Peyer's patch (tissue), 4 donors: ENCODE measurements at places on chromosomes 4 and X.

DNA sequence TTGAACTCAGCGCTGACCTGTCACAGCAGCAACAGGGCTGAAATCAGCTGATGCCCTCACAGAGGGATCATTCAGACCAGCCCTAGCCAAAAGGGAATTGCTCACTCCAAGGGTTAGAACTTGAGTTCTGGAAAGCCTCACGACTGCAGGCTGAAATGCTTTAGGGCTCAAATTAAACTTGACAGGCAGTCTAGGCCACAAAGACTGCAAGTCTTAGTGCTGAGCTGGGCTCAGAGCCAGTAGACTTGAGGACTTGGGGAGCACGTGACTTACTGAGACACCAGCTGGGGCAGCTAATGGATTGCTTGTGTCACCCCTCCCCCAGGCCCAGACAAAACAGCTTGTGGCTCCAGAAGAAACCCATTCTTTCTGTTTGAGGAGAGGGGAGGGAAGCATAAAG lies 119.0 kb upstream of the SLC6A14 start:
- DNase-seq: no peak

- no peak for DNase-seq
Observed at GRCh38 chr4:51868449-51868847, 25.5 kb downstream of the DCUN1D4 start.

DNA sequence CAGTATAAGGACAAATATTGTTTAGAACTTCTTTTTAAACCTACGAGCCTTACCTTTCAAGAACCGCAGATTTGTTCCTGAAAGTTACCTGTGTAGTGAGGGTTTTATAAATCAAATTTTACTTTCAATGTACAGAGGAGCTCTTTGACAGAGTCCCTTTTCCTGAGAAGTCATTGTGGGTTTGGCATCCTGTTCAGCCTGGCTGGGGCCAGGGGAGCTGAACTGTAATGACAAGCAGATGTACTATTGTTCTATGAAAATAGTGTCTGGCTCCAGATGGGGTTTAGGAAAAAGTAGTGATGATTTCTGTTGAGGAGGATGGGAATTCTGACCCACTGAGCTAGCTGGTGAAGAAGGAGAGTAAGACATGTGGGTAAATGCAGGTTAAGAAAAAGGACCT lies 196.2 kb upstream of the PGRMC2 start:
- no peak for DNase-seq

DNA sequence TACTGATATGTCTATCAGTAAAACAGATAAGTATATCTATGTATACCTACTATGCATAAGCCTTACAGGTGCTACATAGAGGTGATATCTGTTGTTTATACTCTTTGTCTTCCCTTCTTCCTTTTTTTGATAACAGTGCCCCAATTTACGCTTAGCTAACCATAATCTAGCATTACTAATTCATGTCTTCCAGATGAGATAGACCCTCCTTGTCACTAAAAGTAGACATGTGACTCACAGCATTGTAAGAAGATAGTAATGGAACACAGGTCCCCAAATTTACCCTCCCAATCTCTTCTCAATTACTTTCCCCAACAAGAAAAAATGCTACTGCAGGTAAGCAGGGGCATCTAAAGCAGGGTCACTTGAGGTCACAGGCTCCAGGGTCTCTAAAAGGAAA lies 7.9 kb upstream of the NFKB1 start:
- no peak for DNase-seq

GRCh38 chr4:113437129-113437528 lies 324.4 kb downstream of the CAMK2D start:
- no peak for DNase-seq

DNA sequence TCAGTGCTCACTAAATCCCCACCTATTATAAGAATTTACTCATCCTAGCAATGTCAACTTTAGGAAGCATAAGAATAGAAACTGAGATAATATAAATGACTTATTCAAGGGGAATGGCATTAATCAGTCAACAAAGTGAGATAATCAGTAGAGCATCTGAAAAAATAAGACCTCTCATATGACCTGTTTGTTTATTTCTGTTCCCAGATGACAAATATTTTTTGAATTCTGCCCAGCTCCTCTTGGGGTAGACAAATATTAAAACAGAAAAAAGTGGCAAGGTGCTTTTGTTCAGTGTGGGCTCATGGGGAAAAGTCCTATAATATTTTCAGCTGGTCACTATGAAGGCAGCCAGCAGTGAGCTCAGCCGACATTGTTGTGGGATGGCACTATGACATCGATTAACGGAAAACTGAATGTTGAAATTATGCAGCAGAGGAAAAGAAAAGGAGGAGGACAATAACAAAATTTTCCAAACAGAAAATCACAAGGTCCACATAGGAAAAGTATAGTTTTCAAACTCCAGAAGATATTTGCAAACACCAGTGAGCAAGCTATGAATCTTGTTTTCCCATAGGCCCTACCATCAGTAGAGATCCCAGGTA lies 109.6 kb downstream of the ANXA3 start:
- DNase-seq: no peak

GRCh38 chr4:6992728-6993677 lies 50.2 kb upstream of the TADA2B start:
- DNase-seq: peak; percentile 16

DNA sequence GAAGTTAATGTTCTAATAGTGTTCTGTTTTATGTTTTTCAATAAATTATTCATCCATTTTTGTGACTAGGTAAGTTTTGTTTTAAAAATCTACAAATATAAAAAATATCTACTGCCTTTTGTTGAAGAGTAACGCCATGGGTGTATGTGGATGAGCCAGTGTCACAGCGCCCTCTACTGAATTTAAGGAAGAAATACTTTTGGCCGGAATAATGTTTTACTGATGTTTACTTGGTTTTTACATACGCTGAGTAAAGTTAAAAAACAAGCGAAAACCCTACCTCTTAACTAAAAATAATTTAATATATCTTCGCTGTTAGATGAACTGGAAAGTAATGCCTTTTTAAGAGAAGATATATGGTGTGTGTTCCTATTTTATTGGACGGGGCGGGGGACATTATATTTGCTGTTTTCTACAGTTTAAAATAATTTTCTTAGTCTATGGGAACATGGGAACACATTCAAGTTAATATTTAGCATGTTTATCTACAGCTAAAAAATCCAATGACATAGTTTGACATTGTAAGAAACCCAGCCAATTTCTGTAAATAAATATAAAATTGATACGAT lies 86.1 kb downstream of the CPE start:
- no peak for DNase-seq

DNA sequence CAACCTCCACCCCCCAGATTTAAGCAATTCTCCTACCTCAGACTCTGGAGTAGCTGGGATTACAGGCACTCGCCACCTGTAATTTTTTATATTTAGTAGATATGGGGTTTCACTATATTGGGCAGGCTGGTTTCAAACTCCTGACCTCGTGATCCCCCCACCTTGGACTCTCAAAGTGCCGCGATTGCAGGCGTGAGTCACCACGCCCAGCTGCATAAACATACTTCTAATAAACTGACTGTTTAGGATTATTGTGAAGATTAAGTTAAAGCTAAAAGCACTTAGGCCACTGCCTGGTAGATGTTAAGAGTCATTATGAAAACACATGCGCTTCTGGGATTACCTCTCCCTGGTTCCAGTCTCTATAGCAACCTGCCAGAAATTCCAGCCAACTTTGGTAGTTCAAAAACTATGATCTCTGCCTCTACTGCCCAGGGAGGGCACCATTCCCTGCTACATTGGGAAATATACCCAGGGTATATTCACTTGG lies 30.2 kb upstream of the GRIA3 start:
- no peak for DNase-seq

GRCh38 chr4:143700046-143700415 lies 444 bp downstream of the FREM3 start:
- DNase-seq: no peak

GRCh38 chr4:173257732-173258717 lies 76.1 kb downstream of the HMGB2 start:
- peak; percentile 82 for DNase-seq

DNA sequence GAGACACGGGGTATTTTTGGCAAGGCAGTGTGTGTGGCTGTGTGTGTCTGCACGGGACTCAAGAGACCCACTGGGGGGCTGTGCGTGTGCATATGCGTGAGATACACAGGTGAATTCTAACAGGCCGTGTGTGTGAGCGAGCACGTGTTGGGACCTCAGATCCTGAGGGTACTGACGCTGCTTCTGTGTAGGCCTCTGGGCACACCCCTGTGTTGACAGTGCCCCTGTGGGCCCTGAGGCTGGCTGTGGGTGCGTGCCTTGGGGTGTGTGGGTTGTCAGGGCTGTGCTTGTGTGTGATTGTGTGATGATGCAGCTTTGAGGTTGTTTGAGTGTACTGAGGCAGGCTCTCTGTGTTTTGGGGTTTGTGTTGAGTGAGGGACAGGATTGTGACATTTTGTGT lies 13.9 kb downstream of the FOXP3 start:
- no peak for DNase-seq

DNA sequence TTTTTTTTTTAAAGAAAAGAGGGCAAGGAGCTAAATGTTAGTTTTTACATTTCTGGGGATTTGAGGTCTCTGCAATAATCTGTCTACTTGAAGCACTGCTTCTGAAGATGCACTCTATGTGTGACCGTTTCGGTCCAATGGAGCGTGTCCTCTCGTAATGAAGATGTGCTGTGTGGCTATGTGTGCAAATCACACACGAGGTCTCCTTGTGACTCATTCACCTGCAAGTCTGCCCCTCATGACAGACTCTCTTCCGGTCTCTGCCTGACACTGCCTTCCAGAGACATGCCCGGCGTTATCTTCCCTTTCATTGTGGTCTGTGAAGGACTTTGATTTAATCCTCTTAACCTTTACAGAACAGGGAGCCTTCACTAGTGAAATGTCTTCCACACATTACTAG lies 84.3 kb downstream of the TRAM1L1 start:
- DNase-seq: no peak

- DNase-seq: no peak
Observed at GRCh38 chr4:122739174-122739573, 6.7 kb downstream of the BBS12 start.

DNA sequence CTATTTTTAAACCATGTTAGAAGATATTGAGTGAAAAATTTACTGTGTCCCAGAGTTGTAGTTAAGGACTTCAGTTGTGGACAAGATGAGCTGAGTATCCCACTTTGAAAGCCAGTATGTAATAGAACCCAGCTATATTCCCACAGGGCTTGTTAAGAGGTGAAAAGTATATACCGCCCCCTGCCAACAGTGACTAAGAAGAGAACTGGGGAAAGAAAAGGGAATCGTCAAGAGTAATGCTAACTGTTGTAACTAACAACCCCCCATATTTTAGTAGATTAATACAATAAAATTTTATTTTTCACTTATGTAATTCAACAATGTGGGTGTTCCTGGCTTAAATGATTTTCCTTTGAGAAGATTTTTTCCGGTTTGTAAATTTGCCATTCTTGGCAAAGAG lies 250.4 kb upstream of the GIMD1 start:
- no peak for DNase-seq

GRCh38 chrX:68934421-68934820 lies 105.6 kb downstream of the EFNB1 start:
- no peak for DNase-seq

DNA sequence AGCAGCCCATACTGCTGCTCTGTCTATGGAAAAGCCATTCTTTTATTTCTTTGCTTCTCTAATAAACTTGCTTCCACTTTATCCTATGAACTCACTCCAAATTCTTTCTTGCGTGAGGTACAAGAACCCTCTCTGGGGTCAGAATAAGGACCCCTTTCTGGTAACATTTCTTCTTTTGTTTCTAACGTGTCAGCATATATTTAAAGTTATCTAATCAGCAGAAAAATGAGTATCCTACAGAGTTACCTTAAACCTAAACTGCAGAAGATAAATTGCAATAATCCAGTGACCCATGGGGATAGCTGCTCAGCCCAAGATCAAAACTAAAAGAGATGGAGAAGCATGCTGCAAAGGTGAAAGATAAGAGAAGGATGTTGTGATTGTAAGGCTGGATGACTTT lies 4.0 kb downstream of the ADH5 start:
- DNase-seq: no peak

- DNase-seq: no peak
Observed at GRCh38 chrX:42020225-42020624, 96.9 kb upstream of the CASK start.

DNA sequence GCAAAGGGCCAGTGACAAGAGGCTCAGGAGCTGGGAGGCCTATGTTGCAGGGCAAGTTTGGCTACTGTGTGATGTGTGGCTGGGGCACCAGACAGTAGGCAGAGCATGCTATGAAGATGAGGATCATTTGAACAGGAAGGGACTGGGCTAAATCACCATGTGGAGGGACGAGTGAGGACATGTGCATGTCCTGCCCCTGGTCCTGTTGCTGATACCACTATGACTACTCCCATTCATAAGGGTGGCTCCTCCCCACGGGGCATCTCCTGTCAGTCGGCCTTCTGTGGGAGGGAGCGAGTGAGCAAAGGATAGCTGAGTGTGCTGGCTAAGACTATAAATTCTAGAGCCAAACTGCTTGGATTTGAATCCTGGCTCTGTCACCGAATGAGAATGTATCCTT lies 139.2 kb downstream of the TMEM164 start:
- DNase-seq: no peak

DNA sequence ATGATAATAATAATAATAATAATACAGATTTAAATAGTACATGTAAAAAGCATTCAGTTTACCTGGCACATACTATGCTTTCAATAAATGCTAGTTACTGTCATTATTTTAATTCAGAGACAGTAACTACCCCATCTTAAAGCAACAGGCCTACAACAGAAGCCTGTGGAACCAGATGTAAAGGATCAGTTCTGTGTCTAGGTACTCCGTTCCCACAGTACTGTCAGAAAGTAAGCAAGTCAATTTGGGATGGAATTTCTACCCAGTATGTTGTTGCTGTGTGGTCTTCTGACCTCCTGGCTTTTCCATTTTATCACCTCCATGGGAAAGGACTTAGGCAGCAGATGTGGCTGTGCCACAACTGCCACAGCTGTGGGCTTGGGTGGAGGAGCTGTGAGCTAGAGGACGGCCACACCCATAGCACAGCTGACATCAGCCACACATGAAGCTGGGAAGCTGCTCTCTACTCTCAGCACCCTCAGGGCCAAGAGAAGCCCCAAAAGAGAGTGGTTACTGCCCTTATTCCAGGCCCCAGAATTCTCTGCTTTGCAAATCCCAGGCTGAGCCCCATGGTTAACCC lies 102.8 kb downstream of the CBR4 start:
- no peak for DNase-seq

GRCh38 chr4:78484574-78484973 lies 67.0 kb upstream of the ANXA3 start:
- no peak for DNase-seq

GRCh38 chr4:161247831-161248230 lies 916.0 kb downstream of the FSTL5 start:
- no peak for DNase-seq

DNA sequence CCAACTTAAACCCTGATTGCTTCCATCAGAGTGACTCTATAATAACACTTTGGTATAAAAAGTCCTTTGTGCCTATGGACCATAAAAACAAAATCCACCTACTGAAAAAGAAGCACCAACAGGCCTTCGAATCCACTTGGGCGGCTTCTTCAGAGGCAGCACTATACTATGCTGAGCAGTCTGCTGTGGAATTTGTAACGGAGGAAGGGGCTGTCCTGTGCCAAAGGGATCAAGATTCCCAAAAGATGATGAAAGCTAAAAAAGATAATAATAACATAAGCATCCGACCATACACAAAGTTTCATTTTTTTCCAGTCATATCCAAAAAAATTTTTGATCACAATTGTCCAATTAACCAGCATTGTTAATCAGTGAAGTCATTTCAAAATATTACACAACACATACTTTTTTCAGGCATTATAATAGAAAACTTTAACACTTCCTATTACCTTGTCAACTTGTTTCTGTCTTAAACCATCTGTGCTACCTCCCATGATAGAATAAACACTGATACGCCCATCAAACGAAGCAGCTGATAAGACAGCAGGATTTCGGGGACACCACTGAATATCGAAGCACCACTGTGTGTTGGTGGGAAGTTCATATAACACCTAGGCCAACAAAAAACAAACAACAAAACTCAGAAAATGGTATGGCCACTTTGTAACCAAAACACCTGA lies 24.1 kb downstream of the SEC31A start:
- DNase-seq: no peak
